ENCODE measurements at places on chromosomes 11 and 22.

DNA sequence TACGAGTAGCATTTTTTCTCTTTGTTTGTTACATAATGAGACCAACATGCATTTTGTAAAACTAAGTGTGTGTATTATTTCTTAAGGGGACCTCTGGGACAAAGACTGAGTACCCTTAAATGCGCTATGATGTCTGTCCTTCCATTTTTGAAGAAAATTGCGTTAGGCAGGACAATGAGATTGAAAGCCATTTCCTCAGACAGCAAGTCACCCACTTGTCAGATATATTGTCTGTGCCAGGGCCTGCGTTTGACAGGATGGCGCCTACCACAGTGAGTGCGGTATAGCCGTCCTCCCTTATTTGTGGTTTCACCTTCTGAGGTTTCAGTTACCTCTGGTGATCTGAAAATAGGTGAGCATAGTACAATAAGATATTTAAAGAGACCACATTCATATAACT lies 2.2 kb downstream of the AP2A2 start:
- DNase-seq: no peak

DNA sequence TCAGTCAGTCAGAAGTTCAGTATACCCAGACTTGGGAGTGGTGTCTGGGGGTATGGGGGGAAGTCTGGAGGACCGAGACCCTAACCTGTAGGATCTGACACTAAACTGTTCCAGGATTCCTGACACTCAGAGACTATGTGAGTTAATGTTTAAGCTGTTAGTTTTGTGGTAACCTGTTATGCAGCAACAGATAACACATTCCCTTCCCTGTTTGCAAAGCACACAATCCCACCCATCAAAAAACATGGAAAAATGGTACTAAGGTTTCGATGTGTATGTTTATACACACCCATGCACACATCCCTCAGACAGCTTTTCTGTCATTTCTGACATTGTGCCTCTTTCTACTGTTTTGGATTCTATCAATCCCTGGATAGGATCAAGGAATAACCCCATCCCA lies 27.6 kb downstream of the ZNF280B start:
- no peak for DNase-seq

DNA sequence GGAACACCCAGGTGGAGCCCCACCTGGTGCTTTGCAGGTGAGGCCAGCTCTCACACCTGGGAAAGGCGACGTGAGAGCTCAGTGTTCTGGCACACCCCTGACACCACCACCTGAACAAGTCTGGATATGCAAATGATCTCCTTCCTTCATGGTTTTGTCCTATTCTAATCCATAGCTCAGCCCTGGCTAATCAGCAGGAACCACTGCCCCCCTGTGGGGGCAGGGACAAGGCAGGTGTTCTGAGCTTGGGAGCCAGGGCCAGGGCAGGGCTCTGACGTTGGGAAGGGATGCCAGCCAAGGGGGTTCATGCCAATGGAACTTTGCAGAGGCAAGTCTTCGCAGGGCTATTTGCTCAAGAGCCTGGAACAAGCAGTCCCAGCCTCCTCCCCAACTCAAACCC lies 144.2 kb downstream of the TRIM29 start:
- DNase-seq: no peak

GRCh38 chr11:6365659-6366058 lies 24.6 kb upstream of the SMPD1 start:
- DNase-seq: no peak

DNA sequence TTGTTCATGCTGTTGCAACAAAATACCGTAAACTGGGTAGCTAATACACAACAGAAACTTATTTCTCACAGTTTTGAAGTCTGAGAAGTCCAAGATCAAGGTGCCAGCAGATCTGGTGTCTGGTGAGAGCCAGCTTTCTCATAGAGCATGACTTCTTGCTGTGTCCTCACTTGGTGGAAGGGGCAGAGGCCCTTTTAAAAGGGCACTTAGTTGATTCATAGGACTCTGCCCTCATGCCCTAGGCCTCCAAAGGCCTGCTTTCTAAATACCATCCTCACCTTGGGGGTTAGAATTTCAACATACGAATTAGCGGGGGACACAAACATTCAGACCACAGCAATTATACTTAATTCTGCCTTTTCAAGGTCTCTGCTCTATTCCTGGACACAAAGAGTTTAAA lies 52.3 kb upstream of the FDX1 start:
- DNase-seq: no peak

DNA sequence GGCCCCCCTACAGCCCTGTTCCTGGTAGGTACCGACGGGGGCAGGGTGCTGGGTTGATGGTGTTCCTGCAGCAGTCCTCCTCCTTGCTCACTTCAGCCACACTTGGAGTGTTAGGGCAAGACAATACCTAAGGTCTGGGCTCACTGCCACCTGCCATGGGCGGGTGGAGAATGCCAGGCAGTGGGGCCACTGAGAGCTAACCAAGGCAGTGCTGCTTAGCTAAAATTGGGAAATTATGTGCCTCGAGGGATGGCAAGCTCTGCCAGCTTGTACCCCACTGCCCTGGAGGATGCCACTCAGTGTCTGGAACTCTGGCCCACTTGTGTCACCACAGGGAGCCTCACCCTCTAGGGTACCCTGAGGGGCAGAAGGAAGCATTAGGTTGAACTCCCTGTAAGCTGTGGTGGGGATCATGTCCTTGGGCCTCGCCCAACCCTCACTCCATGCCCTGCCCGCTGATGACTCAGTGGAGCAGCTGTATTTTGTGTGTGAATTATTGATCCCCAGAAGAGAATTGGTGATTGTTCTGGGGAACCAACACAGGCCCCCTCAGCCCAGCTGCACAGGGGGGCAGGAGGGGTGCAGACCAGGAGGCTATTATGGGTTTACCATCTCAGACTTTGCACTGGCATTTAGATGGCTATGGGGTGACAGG lies 17.7 kb downstream of the PHLDB1 start:
- no peak for DNase-seq

DNA sequence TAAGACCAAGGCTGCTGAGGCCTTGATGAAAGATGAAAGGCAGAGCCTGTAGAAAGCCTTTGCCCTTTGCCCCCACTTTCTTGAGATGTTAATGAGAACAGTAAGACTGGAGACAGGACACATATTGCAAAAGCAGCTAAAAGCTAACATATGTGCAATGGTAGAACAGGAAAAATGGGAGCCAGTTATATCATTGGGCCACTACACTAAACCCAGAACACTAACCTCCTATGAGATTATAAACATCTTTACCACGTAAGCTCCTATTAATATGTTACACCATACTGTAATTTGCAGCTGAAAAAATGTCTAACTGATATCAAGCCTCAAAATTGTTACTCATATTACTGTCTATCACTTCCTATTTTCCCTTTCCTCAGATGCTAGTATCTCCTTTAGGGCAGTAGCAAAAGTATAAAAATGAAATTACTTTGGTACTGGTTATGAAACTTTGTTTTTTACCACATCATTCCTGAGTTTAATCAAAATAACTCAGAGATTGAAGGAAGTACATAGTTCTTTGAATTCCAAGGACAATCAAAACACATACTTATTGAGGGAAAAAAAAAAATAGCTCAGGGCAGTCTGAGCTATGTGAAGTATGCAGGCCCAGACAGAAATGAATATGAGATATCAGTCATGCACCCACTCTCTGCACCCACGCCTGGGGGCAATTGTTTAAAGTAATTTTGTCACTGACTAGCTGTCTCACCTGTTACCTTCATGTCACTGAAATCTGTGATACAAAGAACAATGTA lies 9.1 kb downstream of the HPS5 start:
- no peak for DNase-seq

GRCh38 chr22:42270176-42270509 lies 310 bp downstream of the TCF20 start:
- DNase-seq: no peak

DNA sequence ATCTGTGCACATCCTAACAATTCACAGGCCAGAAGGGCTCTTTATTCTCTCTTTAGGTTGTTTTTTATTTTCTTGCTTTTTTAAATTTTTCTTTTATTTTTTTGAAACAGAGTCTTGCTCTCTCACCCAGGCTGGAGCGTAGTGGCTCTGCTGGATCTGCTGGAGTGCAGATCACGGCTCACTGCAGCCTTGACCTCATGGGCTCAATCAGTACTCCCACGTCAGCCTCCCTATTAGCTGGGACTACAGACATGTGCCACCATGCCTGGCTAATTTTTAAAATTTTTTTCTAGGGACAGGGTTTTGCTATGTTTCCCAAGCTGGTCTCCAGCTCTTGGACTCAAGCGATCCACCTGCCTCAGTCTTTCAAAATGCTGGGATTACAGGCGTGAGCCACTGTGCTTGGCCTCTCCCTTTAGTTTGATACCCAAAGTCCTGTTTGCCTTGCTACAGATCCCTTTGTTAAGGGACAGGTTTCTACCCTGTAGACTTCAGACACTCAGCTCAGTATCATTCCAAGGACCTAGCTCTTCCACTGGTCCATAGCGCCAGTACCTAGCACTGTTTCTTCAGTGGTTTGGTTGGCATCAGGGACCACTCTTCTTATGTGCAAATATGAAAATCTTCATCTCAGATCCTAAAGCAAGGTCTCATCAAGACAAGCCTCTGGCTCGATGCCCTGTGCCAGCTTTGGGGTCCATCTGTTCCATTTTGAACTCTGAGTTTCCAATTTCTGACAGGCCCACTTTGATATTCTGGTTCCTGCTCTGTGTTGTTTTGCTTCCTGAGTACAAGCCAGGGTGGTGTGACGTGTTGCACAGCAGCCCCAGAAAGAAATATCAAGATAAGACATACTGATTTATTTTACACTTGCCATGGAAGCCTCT lies 211.7 kb downstream of the FAT3 start:
- no peak for DNase-seq

DNA sequence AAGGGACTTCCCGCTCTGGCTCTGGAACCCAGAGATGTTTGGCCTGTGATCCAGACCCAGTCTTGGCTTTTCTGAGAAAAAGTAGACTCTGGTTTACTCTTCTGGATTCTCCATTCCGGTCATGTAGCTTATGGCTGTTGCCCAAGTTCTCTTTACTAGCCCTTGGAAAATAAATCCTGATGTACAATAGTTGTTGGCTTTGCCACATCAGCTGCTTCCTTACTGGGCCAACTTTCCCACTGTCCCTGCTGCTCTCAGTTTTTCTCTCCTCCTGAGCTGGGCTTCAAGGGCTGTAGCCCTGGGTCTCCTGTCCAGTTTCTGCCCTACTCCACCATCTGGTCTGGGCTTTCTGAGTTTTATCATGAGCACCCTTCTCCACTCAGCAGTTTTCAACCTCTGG lies 12.5 kb downstream of the PATZ1 start:
- DNase-seq: no peak

DNA sequence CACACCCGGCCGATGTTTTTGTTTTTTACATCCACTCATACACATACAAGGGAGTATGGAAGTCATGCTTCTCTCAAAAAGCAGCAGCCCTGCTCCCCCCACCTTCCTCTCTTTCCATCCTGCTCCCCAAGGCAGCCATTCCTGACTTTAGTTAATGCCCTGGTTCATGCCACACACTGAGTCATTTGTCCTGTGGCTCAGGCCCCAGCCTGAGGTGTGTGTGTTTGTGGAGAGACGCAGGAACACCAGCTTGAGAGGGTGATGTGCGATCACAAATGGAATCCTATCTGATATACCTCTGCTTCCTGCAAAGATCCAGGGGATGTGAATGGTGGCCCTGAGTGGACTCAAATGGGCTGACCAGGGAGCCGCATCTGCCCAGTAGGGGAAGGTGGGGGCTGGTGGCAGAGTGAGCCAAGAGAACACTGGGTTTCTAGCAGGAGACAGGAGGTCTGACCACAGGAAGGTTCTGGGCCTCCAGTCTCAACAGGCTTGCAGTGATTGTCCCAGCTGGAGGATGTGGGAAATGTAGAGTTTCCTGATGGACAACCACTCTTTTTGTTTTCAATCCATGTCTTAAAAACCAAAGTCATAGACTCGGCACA lies 86.7 kb downstream of the OSBP2 start:
- no peak for DNase-seq

- DNase-seq: no peak
Measured at GRCh38 chr11:108351468-108351867, 115.9 kb downstream of the C11orf65 start.

DNA sequence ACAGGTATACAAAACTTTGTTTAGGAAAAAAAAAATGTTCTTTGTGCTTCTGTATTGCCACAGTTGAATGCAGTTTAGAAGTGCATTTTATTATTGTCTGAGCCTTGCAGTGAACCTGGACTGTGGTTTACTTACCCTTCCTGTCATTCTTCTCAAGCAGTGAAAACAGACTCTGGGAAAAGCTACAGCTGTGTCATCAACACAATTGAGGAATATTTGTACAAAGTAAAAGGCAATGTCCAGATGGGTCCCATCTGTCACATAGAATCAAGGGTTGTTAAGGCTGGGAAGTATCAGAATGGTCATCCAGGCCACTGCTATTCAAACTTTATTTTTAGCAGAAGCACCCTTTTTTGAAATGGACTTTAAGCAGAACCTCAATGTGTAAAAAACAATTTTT lies 73.3 kb downstream of the TRIM44 start:
- DNase-seq: no peak

GRCh38 chr22:38177926-38178604 lies 3.6 kb downstream of the PLA2G6 start:
- DNase-seq: no peak

- no peak for DNase-seq
Measured at GRCh38 chr11:2213890-2214526, 42.4 kb upstream of the TH start.

Data from GM18507 (cell line).